ENCODE measurements at places on chromosomes 2 and 18.

DNA sequence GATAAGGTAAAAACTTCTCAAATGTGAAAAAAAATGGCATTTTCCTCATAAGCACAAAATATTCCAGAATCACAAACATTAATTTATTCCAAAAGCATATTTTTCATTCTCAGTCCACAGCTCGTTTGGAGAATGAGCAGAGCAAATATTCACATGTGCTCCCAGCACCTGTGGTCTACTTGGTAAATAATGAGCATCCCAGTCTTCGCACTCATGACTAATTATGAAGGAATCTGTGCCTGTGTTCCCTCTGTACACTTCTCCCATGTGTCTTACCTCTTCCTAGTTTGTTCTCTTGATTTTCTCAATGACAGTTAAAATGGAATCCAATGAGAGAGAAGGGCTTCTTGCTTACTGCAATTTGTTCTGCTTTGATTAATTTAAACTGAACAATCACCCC lies 671.0 kb upstream of the SOX11 start:
- no peak for DNase-seq

GRCh38 chr2:106126705-106127281 lies 67.3 kb downstream of the UXS1 start:
- DNase-seq: no peak

GRCh38 chr2:184006998-184007397 lies 591.3 kb upstream of the ZNF804A start:
- no peak for DNase-seq

DNA sequence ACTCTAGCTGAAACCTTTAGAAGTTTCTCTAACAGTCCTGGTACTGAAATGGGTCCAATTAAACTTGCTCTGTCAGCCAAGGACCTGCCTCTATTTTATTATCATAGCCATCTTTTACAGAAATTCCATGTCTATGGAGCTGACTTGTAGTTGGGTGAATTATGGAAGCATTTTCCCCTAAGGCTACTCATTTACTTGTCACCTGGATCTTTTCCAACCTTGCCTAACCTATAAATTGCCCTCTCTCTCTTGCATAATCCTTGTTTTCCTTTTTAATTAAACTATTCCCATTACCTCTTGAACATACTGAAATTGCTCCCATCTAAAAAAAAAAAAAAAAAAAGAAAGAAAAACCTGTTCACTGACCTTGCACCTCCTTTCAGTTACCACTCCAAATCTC lies 74.6 kb upstream of the DOK6 start:
- DNase-seq: no peak

DNA sequence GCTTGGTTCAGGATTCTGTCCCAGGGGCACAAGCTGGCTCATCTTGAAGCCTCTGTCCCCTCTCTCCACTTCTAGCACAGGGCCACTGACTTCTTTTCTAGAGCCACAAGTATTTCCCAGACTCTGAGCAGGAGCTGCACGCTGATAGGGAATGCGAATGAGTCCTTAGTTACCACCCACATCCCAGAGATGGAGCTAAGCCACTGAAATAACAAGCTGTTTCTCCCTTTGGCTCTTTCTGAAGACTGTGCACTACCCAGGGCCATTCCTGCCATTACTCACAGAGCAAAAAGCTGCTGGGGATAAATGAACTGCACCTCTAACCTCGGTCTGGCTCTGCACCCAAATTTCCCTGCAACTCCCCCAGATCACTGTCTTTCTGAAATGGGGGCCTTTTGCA lies 70.6 kb downstream of the TSN start:
- DNase-seq: no peak

DNA sequence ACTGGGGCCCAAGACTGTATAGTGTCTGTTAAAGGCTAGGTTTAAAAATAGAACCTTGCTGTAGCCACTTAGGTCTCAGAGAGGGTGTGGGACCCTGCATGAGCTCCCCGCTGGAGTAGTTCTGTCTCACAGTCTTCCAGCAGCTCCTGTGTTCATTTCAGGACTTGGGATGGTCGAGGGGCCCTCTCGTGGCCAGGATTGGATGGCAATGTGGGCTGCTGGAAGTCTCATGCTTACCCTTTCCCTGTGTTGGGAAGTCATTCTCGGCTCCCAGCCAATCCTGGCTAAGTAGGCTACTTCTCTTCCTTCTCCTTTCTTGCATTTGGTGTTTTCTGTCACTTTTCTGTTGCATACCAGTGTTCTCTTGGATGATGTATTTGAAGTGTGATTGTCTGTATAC lies 284.0 kb upstream of the GCFC2 start:
- no peak for DNase-seq

- no peak for DNase-seq
Observed at GRCh38 chr2:17301437-17301836, 216.8 kb downstream of the RAD51AP2 start.

GRCh38 chr2:84966731-84967130 lies 4.2 kb upstream of the KCMF1 start:
- DNase-seq: no peak

DNA sequence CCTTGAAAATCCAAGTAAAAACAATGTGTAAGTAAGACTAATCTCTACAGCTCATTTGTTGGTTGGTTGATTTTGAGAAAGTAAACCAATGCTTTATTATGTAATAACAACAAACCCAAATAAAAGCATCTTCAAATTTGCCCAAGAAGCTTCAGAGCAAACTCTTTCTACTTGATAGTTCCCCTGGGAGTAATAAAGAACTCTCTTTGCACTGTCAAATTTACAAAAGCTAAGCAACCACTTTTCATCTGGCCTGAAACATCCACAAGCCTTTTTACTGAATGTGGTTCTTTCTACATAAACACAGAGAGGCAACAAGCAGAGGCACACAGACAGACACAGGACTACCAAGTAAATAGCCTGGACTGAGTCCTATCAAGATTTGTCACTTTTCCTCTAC lies 28.8 kb upstream of the CACNB4 start:
- no peak for DNase-seq

GRCh38 chr18:79972720-79973119 lies 8.3 kb downstream of the HSBP1L1 start:
- no peak for DNase-seq

DNA sequence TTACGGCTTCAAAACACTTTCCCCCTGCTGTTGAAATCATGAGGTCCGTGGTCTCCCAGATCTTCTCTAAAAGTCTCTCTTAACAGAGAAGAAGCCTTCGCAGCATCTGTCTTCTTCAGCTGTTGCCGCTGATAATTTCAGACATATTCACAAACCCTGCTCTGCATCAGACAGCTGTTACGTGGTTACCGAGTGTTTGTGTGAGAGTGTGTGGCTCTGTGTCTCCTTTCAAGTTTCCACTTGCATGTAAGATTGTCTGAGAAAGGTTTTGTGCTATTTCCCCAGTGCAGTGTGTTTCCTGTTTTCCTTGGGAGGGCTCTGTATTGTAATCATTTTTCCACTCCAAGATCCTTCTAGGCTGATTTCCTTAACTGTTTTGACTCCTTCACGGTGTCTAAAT lies 32.8 kb downstream of the MAIP1 start:
- DNase-seq: no peak

GRCh38 chr18:68221111-68221724 lies 493.7 kb downstream of the TMX3 start:
- DNase-seq: no peak

DNA sequence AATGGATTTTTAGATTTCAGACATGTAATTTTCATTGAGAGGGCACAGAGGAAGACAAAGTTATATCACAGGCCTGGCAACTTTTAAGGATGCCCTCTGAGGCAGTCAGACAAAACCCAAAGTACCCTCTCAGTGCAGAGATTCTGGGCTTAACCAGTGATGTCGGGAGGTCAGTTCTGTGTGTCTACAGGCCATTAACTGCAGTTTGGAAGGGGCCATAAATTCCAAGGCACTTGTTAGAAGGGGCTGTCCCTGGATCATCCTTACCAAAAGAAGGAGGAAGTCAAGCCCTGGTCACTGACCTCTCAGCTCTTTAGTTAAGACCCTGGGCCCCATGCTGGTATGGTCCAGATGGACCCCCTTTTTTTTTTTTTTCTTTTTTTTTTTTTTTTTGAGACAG lies 60.7 kb downstream of the LRRFIP1 start:
- DNase-seq: no peak

- no peak for DNase-seq
Observed at GRCh38 chr2:233288663-233289062, 19.0 kb upstream of the SAG start.

- DNase-seq: no peak
Observed at GRCh38 chr18:37476182-37476581, 89.4 kb downstream of the CELF4 start.

- DNase-seq: no peak
Observed at GRCh38 chr2:150477347-150477746, 10.1 kb downstream of the RND3 start.

DNA sequence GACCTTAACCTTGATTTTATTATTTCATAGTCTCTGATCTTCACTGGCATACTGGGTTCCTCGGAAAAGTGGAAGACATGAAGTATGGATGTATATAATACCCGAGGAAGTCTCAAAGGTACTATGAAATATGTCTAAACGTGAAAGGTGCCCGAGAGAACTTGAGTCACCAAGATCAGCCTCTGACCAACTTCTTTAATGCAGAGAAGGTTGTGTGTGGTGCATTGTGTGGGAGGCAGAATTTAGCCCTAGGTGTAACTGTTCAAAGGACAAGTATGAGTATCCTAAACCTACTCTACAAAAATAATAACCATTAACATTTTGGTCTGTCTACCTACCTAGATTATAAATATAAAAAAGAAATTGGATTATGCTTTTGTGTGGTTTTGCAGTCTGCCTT lies 36.1 kb downstream of the OSBPL6 start:
- no peak for DNase-seq

GRCh38 chr2:20126040-20126439 lies 74.6 kb upstream of the LAPTM4A start:
- no peak for DNase-seq

Data from activated CD4-positive, alpha-beta T cell treated with anti-CD3 and anti-CD28 coated beads, Interleukin-2, amount 50 U/mL, for 4 hours (primary cell).